ENCODE measurements at places on chromosomes 5 and 9. TPM values are rescaled to one million over a fixed set of nuclear protein-coding genes. Genes with fewer than 3 reads are reported as not detected.

DNA sequence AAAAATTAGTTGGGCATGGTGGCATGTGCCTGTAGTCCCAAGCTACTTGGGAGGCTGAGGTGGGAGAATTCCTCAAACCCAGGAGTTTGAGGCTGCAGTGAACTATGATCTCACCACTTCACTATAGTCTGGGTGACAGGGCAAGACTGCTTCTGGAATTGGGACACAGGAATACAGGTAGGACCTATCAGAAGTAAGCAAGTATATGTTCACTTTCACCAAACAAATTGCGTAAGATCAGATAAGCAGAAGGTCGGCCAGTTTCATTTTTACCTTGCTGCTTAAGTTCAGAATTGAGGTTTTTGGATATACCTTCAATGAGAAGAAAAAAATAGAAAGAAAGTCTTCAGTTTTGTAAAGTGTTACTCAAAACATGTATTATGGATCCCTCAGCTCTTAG, 171.7 kb downstream of the MAT2B start:
- H3K4me3 ChIP-seq: no peak overlapping the region
- no peaks in the 10 kb centered on the region for H3K27me3 ChIP-seq
- H3K27ac ChIP-seq: no peak overlapping the region
- no peaks in the 10 kb centered on the region for H3K36me3 ChIP-seq
- no peaks in the 10 kb centered on the region for H3K4me1 ChIP-seq

ESM1 gene
- total RNA-seq: not detected

SHB gene
- total RNA-seq: 1.5 TPM

DNA sequence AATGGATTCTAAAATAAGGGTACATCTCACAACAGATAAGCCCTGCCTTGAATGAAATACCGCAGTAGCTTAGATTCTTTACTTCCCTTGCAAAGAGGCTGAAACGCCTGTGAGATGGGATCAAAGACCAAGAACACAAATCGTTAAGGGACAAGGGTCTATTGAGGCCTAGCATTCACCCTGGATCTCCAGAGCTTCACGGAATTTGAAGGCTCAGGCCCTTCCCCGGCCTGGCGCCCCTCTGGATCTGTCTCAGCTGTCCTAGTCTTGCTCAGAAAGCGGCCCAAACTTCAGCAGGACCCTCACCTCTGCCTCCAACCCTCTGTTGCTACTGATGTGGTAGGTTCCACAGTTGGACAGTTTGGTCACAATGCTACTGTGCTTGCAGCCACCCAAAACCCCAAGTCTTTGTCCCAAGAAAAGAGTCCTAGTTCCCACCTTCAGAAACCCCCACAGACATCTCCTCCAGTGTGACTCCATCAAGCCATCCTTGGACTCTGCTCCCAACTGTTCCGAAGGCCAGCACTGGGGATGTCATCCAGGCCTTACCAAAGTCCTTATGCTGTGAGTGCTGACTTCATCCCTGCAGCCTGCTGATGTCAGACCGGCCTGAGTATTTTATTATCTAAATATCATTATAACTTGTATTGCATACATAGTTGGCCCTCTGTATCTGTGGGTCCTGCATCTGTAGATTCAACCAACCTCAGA, 9.4 kb downstream of the CORO2A start:
- H3K27ac ChIP-seq: no peak overlapping the region
- no peaks in the 10 kb centered on the region for H3K36me3 ChIP-seq
- DNase-seq: no peak
- no peaks in the 10 kb centered on the region for H3K4me1 ChIP-seq

DNA sequence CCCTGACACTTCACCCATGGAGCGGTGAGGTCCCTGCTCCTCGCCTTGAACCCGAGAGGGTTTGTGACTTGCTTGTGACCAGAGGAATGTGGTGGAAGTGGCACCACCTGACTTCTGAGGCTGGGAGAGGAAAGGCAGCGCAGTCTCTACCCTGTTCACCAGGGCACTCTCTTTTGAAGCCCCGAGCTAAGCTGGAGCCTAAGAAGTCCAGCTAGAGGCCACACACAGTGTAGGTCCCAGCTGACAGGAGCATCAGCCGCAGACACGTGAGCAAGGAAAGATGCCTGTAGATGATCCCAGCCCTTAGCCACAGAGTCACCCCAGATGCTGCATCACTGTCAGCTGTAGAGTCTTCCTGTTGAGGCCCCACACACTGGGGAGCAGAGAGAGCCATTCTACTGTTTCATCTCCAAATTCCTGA, 1.7 kb upstream of the ANGPTL2 start:
- no peak overlapping the region for H3K4me3 ChIP-seq
- peaks cover 19% of the 10 kb centered on the region for H3K4me1 ChIP-seq
- H3K27ac ChIP-seq: no peak overlapping the region
- DNase-seq: no peak
- H3K27me3 ChIP-seq: peaks cover 10% of the 10 kb centered on the region
- no peaks in the 10 kb centered on the region for H3K36me3 ChIP-seq

DNA sequence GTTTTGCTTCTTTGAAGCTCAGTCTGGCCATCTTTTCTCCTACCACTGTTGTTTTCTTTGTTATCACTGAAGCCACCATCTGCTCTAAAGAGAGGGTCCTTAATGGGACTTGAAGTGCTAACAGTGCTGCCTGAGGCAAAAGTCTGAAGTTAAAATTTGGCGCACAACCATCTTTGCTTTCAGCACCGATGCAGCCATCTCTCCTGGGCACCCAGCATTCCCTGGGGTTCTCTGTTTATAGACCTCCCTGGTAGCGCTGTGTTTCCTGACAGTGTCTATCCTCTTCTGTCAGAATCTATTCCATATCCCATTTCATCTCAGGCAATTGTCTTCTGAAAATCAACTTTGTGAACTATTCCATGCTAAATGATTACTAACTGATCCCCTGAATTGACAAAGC, 491.5 kb upstream of the MPDZ start:
- no peak overlapping the region for H3K4me3 ChIP-seq
- no peaks in the 10 kb centered on the region for H3K4me1 ChIP-seq
- H3K27me3 ChIP-seq: no peaks in the 10 kb centered on the region
- DNase-seq: no peak
- no peak overlapping the region for H3K27ac ChIP-seq
- no peaks in the 10 kb centered on the region for H3K36me3 ChIP-seq

GTF2H2 gene
- total RNA-seq: 45.2 TPM

- DNase-seq: no peak
- no peaks in the 10 kb centered on the region for H3K36me3 ChIP-seq
- H3K4me3 ChIP-seq: no peak overlapping the region
- H3K4me1 ChIP-seq: peaks cover 42% of the 10 kb centered on the region
- peaks cover 23% of the 10 kb centered on the region for H3K27me3 ChIP-seq
These were observed 1.9 kb downstream of the NPDC1 start for GRCh38 chr9:137044037-137044436.

LMBRD2 gene
- 10.0 TPM for total RNA-seq

DNA sequence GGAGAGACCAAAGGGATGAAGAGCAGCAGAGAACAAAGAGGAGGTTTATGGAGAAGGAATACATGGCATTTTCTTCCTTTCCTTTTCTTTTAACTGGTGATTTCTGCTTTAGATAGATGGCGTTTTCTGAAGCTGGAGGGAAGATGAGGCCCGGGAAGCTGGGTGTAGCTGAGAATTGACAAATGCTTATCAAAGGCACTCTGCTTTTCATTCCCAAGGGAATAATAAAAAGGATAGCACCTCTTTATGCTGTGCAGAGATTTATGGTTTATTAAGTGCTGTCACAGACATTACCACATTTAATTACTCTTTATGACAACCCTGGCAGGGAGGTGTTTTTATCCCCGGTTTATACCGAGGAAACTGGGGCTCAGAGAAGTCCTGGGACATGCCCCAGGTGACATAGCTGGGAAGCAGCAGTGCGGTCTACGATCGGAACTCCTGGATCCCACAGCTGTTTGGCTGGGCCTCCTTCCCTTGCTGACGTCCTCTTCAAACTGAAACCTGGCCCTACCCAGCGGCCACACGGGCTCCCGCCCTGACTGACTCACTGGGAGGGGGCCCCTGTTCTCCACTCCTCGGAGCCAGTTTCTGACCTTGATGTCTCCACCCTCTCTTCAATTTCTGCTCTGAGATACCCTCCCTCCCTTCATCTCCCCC, 8.2 kb upstream of the EPB41L4B start:
- H3K27me3 ChIP-seq: no peaks in the 10 kb centered on the region
- no peak overlapping the region for H3K27ac ChIP-seq
- DNase-seq: no peak
- H3K4me3 ChIP-seq: no peak overlapping the region
- H3K36me3 ChIP-seq: no peaks in the 10 kb centered on the region

DNA sequence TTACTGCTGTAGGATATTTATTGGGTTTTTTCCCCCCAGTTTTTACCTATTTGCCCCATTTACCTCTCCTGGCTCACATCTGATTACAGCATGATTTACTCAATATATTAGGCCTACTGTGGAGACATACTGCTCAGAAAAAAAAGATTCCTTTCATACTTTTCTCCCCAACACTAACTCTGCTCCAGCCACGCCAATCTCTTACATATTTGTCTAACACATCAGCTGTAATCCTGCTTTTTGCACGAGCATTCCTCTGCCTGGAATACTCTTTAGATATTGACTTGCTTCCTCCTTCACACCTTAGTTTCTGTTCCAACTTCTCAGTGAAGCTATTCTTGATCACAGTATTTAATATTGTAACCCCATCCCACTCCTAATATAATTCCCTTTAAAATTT, 158.1 kb upstream of the VCAN start:
- no peaks in the 10 kb centered on the region for H3K27me3 ChIP-seq
- no peak for DNase-seq
- H3K27ac ChIP-seq: no peak overlapping the region
- no peaks in the 10 kb centered on the region for H3K36me3 ChIP-seq
- no peaks in the 10 kb centered on the region for H3K4me1 ChIP-seq

NRARP gene
- 11.5 TPM for total RNA-seq

NUP188 gene
- 93.2 TPM for total RNA-seq

DNA sequence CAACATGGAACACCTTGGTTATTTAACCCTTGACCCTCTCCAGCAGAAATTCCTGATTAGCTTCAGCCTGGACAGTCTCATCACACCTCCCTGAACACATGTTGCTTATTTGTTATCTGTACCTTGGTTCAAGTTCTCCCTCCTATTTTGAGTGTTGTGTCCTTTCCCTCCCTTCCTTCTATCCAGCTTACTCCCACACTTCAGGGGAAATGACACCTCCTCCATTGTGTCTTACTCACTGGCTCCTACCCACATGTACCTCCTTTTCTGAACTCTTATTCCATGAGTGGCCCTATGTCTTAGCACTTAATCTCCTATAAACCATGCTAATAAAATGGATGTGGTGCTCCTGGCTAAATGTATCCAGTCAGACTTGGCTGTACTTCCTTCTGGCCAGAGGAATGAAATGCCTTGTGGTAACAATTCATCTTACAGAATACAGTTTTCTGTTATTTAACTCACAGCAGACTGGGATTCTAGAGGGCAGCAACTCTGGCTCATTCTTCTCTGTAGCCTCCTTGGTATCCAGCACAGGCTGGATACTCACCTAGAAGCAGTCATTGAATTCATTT, 11.2 kb downstream of the LIX1 start:
- no peak for DNase-seq
- no peaks in the 10 kb centered on the region for H3K36me3 ChIP-seq
- H3K27ac ChIP-seq: no peak overlapping the region
- no peaks in the 10 kb centered on the region for H3K27me3 ChIP-seq

DNA sequence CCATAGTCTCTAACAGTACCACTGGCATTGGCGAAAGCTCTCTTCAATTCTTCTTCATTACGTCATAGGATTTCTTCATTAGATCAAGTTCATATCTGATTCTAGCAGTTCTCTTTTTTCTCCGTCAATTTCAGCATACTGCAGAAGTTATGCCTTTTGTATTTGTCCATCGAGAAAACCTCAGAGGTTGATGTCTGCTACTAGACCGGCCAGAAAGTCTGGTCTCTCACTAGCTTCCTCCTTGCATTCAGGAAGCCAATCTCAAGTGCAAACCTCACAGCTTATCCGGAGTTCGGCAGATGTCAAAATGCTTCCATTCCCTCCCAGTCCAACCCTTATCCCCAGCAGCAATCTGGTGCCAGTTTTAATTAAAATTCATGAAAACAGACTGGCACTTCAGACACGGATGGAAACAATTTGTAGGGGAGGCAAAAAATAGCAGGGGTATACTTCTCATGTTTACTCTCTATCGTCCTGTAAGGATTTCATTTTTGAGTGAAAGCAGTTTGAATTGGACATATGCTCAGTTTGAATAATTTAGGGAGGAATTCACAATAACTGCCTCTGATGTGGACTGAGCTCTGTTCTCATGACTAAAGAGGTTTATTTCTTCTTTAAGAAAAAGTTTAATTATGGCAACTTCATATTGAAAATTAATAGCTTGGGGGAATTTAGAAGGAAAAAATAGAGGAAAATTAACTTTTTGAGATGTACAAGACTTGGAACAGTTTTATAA, 56.4 kb upstream of the TMC1 start:
- H3K27me3 ChIP-seq: no peaks in the 10 kb centered on the region
- H3K4me1 ChIP-seq: peaks cover 5% of the 10 kb centered on the region
- no peaks in the 10 kb centered on the region for H3K36me3 ChIP-seq
- DNase-seq: peak; percentile 24
- H3K27ac ChIP-seq: no peak overlapping the region
- H3K4me3 ChIP-seq: no peak overlapping the region

GRCh38 chr5:133793756-133794465, 174.5 kb downstream of the C5orf15 start:
- H3K4me1 ChIP-seq: no peaks in the 10 kb centered on the region
- no peak overlapping the region for H3K4me3 ChIP-seq
- DNase-seq: no peak
- H3K27ac ChIP-seq: no peak overlapping the region
- H3K36me3 ChIP-seq: no peaks in the 10 kb centered on the region

PRRX2 gene
- not detected for total RNA-seq

DNA sequence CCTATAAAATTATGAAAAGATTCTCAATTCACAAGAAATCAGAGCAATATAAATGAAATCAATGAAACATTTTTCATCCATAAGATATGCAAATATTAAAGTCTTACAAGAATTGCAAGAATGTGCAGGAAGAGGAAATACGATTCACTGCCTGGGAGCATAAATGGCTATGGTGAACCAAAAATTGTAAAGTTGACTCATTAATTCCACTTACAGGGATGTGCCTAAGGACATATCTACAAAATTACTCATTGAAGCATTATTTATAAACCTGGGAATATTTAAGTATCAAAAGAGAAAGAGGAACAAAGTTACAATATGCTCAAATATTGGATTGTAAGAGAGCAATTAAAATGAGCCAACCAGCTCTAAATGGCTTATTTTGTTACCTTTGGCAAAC, 6.9 kb upstream of the NIPSNAP3A start:
- H3K4me3 ChIP-seq: no peak overlapping the region
- no peaks in the 10 kb centered on the region for H3K27me3 ChIP-seq
- no peak overlapping the region for H3K27ac ChIP-seq
- peaks cover 9% of the 10 kb centered on the region for H3K4me1 ChIP-seq
- H3K36me3 ChIP-seq: no peaks in the 10 kb centered on the region

EQTN gene
- not detected for total RNA-seq

GRCh38 chr9:28001096-28001495, 427.8 kb upstream of the C9orf72 start:
- H3K27me3 ChIP-seq: no peaks in the 10 kb centered on the region
- no peaks in the 10 kb centered on the region for H3K36me3 ChIP-seq
- no peaks in the 10 kb centered on the region for H3K4me1 ChIP-seq
- no peak for DNase-seq

- peaks cover 62% of the 10 kb centered on the region for H3K4me1 ChIP-seq
- peak overlapping the region; percentile 5 for H3K27ac ChIP-seq
- peaks cover 38% of the 10 kb centered on the region for H3K27me3 ChIP-seq
- peak overlapping the region; percentile 26 for H3K4me3 ChIP-seq
- no peaks in the 10 kb centered on the region for H3K36me3 ChIP-seq
These were observed 9.9 kb downstream of the PTCH1 start for GRCh38 chr9:95506678-95507463.

Measured in B cell (primary cell).